NCI-H1436 (cell line): ENCODE measurements at places on chromosomes 7 and 10.

DNA sequence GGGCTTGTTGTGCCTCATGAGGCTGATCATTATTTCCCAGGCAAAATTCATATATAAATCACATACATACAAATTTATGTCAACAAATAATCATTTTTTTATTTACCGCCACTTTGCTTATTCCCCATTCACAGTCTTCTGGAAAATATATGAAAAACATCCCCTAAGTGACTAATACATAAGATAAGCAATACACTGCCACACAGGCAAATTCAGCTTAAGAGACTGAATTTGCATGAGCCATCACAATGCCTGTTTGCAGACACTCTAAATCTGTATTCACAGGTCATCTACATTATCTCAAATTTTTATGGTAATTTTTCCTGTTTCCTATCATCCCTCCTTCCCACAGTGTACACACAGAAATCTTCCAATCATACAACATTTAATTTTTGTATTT is 13.2 kb downstream of the OSBPL3 start:
- no peak for DNase-seq

DNA sequence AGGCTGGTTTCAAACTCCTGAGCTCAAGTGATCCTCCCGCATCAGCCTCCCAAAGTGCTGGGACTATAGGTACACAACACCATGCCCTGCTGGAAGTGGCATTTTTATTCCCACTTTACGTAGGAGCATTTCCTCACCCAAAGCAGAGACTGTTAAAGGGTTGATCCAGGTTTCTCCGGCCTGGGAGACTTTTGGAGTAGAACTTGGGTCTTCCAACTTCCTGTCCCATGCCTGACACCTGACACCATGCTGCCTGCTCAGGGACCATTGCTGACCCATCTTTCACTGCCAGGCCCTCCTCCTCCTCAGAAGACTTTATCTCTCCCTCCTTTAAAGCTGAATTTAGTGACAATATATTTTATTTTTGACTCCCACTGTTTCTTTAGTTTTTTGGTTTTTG is 302.0 kb upstream of the LYZL1 start:
- no peak for DNase-seq

DNA sequence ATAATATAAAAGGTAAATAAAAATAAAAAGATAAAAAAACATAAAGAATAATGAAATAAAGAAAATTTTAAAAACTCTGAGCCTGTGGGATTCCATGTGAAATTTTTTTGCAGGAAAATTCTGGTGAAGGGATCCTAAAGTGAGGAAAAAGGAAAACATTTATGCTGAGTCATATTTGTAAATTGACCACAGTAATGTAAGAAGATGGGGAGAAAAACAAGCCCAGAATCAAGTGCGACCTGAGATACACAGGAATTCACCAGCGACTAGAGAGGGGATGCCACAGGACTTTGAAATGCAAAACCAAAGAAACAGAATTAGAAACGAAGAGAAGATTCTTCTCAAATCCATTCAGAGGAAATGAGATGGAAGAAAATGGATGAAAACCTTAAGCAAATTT is 133.8 kb upstream of the PFKP start:
- DNase-seq: no peak

DNA sequence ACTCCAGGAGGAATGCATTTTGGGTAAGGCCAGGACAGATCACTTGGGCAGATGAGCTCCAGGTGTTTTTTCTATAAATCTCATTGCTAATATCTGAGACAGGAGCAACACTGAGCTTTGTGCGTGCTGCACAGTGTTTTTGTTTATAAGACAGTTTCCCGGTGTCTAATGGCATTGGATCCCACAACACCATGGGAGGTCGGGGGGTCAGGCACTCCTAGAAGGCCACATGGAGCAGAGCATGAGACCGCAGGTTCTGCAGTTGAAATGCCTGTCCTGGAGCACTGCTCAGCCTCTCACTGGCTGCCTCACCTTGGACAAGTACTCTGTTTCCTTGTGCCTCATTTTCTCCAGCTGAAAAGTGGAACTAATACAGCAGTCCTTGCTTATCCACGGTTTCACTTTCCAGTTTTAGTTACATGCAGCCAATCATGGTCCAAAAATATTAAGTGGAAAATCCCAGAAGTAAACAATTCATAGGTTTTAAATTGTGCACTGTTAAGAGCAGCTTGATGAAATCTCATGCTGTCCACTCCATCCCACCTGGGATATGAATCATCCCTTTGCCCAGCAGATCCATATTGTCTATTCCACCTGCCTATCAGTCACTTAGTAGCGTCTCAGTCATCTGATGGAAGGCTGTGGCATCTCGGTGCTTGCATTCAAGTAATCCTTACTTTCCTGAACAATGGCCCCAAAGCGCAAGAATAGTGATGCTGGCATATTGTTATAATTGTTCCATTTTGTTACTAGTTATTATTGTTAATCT is 35.2 kb downstream of the ATXN7L1 start:
- no peak for DNase-seq

- DNase-seq: no peak
Observed at GRCh38 chr7:18221377-18222293, 194.0 kb upstream of the PRPS1L1 start.

DNA sequence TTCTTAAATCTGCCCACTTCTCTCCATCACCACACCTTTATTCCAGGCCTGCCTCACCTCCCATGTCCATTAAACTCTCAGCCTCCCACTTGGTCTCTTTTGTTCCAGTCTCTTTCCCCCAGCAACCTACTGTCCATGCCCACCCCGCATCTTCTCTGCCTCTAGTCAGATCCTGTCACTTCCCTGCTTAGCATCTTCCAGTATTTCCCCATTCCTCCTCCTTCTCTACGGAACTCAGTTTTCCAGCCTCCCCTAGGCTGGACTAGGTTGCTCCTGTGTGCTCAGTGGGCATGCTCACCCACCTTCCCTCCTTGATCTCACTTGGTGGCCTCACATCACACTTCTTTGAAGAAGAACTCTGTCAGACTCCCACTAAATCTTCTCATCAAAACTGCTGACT is 179.8 kb downstream of the BAMBI start:
- DNase-seq: no peak

DNA sequence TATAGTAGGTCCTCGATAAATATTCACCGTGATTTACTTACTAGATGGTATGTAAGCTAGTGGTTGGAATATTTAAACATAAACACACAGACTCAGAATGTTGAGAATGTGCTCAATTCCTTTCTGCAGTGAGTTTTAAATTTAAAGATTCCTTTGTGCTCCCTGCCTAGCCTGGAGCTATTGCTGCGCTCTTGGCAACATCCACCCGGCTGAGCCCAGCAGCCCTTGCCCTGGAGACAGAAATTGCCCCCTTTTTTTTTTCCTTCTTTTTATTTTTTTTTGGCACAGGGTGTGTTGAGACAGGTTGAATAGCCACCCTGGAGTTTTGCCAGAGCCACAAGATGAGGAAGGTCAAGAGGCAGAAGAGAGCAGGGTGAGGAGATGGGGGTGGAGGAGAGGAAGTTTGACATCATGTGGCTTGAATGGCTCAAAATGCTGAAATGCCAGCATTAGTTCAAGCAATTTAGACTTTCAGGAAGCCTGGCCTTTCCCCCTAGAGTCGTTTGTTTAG is 180.8 kb downstream of the PRKCQ start:
- DNase-seq: no peak

GRCh38 chr7:91041901-91042484 is 222.2 kb upstream of the FZD1 start:
- DNase-seq: no peak

GRCh38 chr7:44441079-44441478 is 49.4 kb downstream of the NUDCD3 start:
- DNase-seq: no peak

DNA sequence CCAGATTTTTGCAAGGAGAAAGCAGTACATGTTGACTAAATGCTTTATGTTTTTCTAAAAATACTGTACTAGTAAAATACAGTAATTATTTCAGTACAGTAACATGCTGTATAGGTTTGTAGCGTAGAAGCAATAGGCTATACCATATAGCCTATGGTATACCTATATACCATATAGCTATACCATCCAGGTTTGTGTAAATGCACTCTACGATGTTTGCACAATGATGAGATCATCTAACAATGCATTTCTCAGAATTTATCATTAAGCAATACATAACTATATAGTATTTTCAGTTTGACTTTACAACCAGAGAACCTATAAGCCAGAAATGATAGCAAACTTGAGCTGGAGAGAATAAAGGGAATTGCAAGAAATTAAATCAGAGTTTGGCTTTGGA is 109.7 kb upstream of the DNAJB12 start:
- no peak for DNase-seq

DNA sequence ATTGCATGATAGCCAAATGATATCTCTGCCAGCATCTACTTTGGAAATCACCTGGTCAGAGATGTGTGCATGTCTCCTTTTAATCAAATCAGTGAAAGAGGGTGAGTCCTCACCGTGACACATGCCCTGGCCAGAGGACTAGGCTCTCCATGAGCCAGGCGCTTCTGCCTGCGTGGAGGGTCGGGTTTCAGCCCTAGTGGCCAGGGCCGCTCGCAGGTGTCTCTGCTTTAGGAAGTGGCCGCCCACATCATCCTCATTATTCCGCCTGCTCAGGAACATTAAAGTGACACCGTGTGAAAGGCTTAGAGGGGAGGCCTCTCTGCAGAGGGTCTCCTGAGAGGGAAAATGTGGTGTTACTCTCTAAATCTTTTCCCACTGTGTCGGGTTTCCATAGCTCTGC is 173.6 kb upstream of the PRKCQ start:
- no peak for DNase-seq

DNA sequence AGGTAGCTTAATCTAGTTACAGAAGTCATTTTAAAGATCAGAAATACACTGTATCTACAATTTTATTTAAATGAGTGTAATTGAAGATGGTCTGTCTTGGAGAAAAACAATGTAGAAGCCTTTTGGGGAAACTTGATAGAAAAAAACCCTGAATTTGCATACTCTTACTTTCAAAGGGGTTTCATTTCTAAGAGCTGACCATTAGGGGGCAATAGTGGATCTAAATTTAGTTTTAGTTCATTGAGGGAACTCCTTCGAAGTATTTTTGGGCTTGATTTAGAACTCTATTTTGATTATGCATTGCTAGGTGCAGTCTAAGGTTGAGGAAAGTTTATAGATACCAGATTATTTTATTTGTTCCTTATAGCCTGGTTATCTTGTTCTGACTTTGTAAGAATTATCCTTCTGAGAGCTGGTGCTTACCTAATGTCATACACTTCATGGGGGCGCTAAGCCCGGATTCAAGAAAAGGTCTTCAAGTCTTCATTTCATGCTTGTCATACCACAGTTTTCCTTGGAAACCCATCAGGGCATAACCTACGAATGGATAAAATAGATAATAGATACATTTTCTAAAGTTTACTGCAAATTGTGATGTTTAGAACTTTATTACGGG is 69.1 kb upstream of the MXI1 start:
- peak; percentile 58 for DNase-seq

GRCh38 chr7:113267885-113268284 is 149.5 kb upstream of the SMIM30 start:
- no peak for DNase-seq

DNA sequence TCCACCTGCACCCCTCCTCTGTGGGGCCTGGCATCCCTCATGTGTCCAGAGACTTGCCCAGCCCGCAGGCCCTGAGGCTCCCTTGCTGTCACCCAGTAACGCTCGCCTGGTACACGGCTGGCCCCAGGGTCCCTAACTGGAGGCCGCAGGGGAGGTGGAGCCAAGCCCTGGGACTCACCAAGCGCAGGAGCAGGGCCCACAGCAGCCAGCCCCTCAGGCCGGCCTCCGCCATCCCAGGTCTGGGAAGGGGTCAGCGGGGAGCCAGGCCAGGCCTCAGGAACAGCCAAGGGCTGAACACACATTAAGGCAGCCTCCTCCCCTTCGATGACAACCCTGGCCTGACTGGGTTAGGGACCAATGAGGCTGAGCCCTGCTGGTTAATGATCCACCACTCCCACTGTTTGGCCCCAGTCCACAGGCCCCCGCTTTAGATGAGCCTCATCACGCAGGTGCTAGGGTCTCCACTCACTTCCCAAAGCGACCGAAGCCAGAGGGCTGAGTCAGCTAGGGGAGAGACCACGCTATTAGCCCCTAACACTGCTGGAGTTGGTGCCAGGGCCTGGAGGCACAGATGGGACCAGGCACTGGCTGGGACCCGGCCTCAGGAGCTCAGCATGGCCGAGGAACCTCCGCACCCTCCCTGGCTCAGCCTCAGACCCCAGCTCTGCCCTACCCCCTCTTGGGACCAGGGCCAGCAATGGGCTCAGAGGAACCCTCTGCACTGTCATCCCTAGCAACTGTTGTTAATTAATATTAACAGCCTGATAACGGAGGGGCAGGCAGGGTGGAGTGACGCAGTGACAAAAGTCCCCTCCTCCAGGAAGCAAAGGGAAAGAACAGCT is at the start of gene NPC1L1:
Gene NPC1L1, minus strand, starts transcription at position 303 of the 842 bp plus-strand sequence. Its CDS starts 71 bp downstream, at position 232.
- DNase-seq: no peak

DNA sequence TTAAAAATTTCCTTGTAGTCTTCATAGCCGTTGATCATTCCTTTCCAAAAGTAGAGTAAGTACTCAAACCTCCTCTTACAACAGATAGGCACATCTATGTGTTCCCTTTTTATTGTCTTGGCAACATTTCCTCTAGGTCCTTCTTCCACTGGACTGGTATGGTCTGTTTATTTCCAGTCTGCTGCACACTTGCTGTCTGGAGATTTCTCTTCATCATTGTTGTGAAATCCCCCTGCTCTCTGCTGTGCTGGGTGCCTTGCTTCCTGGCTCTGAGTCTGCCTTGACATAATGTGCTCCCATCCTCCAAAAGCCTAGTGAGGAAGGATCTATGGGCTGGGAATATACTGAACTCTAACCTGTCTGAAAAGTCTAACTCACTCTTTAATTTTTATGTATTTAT is 545.3 kb upstream of the VSTM2A start:
- no peak for DNase-seq

- DNase-seq: no peak
Observed at GRCh38 chr10:100516847-100517246, 2.8 kb downstream of the SEC31B start.

DNA sequence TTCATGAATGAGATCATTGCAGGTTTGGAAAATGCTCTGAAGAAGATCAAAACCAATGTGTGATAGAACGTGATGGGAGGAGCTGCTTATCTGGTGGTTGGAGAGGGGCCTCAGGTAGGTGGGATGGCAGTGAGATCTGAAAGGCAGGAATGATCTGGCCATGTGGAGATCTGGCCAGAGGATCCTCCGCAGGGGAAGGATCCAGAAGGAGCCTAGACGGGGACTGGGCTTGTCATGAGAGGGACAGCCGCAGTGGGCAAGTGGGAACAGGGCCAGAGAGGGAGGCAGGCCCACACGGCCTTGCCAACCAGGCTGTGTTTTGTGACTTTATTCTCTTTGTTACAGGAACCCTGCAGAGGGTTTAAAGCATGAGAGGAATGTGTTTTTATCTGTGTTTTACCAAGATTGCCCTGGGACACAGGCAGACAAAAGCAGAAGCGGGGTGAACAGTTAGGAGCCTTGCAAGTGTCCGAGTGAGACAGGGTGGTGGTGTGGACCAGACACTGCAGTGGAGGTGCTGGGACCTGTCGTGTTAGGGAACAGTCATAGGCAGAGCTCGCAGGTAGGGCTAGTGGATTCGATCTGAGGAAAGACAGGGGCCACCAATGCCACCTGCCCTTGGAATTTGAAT is 66.6 kb downstream of the TLL2 start:
- no peak for DNase-seq
